ENCODE measurements at places on chromosomes 2 and 18.

DNA sequence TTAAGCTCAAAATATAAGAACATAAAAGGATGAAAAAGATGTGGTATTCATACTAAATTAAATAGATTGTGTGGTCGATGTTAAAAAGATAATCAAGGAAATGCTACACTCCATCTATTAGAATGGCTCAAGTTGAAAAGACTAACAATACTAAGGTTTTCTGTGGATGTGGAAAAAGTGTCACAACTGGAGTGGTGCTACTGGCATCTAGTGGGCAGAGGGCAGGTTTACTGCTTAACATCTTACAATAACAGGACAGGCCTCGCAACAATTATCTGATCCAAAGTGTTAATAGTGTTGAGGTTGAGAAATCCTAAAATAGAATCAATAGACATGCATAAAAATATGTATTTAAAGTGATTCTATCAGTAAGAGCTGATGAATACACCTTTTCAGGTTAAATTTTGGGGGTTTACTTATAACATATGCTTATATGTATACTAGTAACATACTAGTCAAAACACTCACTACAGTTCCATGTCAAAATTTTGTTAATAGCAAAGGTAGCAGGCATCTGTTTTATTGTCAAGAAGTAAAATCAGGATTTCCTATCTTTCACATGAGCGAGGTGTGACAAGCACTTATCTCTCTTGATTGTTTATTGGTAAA is 91.5 kb upstream of the TMEFF2 start:
- peak; percentile 77 for DNase-seq

GRCh38 chr2:8457699-8458502 is 224.0 kb upstream of the ID2 start:
- DNase-seq = no peak

GRCh38 chr18:78994977-78995582 is 15.5 kb downstream of the SALL3 start:
- no peak for DNase-seq

DNA sequence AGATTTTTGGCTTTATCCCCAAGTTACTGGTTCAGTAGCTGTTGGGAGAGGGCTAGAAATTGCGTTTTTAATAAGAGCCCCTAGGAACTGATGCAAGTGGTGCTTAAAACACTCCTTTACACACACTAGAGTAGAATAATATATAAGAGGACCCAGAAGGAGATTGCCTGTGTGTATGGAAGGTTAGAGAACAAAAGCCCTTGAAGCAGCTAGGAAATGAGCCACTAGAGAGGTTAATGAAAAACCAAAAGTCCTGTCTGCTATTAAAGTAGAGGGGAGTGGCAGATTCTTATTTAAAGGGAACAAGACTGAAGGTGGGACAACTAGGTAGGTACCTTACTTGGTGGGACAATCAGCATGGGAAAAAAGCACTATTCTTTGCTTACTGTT is 14.4 kb upstream of the SLC39A10 start:
- DNase-seq = no peak

DNA sequence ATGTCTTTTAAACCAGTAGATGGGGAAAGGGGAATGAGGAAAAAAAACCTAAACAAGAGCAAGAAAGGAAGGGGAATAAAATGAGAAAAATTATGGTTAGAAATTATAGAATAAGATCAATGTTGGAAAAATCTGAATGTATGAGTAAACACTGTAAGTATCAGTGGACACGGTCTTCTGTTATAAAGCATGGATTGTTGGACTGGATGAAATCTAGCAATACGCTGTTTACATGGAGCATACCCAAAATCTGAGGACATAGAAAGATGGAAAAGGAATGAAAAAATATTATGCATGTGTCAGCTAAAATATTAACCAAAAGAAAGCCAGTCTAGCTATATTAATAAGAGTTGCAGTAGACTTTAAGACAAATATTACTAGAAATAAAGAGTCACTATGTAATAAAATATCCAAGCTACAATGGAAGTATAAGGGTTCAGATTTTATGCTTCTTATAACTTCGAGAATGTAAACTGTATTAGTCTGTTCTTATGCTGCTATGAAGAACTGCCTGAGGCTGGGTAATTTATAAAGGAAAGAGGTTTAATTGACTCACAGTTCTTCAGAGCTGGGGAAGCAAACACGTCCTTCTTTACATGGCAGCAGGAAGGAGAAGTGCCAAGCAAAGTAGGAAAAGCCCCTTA is 32.4 kb downstream of the DDX1 start:
- DNase-seq = no peak

GRCh38 chr18:49839012-49839411 is 25.7 kb upstream of the ACAA2 start:
- no peak for DNase-seq

DNA sequence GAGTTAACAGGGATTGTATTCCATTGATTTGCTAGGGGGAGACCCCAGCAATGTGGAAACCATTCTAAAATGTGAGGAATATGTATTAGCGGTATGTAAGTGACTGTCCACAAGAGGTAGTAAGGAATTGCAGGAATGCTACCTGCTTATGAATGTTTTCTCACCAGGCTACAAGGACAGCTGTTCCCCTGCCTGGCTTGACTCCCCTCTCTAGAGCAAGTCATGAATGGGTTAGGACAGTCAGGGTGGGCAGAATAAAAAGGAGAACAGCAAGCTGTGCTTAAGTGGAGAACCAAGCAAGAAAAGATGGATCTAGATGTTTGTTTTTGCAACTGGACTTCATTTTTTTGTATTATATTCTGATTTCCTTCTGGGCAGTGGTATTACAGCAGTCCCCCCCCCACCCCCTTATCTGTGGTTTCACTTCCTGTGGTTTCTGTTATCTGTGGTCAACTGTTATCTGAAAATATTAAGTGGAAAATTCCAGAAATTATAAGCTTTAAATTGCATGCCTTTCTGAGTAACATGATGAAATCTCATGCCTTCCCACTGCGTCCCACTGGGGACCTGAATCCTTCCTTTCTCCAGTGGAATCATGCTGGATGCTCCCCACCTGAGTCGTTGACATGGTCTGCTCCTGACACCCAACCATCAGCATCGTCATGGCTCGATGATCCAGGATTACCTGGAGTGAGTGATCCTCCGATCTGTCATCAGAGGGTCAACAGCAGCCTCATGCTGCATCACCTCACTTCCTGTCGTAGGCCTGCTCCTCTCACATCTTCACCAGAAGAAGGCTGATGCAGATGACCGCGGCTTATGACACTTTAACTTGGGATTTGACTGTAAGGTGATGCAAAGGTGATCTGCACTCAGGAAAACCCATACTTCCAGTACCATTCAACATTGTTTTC is 52.2 kb downstream of the VAPA start:
- DNase-seq = no peak

DNA sequence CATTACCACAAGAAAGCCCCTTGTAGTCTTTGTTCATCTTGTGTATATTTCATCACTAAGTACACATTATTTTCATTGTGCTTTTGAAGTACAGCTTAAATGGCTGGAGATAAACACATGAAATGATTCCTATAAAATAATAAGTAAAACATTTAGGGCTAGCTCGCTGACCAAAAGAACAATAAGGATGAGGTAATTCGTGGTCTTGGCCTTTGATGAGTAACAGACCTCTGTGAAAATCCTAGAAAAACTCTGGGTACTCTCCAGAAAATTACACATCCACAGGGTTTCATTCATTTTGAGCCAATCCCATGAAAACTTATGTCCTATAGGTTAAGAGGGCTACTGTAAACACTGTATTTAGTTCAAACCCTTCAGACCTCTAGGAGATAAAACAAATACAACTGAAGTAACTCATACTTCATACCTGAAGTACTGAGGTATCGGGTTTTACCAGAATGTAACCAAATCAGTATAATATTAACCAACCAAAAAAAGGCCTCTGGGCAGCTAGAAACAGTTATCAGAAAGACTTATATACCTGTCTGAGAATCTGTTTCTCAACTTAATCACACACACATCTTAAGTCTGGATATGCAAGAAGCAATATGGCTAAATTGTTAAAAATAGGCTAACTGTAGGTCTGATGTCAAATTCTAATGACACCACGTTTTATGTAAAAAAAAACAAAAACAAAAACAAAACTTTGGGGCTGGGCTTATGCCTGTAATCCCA is 31.0 kb downstream of the CFAP36 start:
- DNase-seq = no peak

DNA sequence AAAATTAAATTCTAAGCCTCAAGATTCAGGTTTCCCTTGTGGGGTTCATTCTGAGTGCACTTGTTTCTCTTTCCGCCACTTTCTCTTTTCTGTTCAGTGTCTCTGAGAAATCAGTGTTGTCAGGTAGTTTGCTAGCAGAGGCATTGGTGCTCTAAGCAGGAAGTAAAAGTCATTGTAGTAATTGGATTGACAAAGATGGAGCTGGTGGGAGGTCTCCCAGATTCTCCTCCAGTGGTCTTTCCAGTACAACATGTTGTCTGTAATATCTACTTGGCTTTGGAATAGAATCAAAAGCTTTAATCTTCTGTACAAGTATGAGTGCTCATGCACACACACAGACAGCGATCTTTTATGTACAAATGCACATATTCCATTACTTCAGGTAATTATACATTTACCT is 135.6 kb downstream of the KLHL14 start:
- DNase-seq = no peak

- peak; percentile 86 for DNase-seq
These were observed at the start of gene VWC2L for GRCh38 chr2:214410918-214411554. Gene VWC2L (plus strand): TSS chr2:214411054. CDS start chr2:214414194, 3,140 bp downstream.

- no peak for DNase-seq
These were observed 26.2 kb downstream of the SERPINB4 start for GRCh38 chr18:63617915-63618234.

DNA sequence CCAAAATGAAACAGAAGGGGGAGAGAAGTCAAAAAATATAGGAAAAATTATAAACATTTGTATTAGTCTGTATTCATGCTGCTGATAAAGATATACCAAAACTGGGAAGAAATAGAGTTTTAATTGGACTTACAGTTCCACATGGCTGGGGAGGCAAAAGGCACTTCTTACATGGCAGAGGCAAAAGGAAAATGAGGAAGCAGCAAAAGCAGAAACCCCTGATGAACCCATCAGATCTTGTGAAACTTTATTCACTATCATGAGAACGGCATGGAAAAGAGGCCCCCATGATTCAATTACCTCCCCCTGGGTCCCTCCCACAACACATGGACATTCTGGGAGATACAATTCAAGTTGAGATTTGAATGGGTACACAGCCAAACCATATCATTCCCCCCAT is 79.1 kb downstream of the ZRANB3 start:
- no peak for DNase-seq

DNA sequence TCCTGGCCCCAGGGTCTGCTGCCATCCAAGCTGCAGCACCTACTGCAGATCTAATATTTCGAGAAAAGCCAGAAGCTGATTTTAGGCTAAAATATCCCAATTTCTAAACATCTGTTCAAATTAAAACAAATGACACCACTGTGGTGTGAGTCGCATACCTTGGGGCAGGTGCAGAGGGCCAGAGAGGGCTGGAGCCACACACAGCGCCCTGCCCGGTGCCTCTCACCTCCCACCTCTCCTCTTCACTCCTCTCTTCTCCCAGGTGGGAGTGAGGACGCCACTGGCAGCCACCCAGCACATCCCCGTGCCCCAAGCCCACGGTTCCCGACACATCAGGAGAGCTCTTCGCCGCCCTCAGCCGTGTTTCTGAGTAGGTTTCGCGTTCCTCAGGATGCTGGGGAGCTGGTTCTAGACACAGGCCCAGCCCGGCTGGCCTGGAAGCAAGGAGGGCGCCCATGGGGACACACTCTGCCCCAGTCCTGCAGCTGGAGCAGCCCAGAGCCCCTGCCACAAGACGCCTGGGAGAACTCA is 21.4 kb downstream of the THAP4 start:
- DNase-seq = no peak

DNA sequence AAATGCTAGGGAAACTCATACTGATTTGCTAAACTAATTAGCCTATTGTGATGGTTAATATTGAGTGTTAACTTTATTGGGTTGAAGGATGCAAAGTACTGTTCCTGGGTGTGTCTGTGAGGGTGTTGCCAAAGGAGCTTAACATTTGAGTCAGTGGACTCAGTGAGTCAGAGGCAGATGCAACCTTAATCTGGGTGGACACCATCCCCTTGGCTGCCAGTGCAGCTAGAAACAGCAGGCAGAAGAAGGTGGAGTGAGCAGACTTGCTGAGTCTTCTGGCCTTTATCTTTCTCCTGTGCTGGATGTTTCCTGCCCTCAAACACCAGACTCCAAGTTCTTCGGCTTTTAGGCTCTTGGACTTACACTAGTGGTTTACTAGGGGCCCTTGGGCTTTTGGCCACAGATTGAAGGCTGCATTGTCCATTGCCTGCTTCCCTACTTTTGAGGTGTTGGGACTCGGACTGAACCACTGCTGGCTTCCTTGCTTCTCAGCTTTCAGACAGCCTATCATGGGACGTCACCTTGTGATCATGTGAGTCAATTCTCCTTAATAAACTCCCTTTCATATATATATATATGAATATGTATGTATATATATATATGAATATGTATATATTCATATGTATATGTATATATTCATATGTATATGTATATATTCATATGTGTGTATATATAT is 69.7 kb downstream of the RPRM start:
- DNase-seq = no peak

DNA sequence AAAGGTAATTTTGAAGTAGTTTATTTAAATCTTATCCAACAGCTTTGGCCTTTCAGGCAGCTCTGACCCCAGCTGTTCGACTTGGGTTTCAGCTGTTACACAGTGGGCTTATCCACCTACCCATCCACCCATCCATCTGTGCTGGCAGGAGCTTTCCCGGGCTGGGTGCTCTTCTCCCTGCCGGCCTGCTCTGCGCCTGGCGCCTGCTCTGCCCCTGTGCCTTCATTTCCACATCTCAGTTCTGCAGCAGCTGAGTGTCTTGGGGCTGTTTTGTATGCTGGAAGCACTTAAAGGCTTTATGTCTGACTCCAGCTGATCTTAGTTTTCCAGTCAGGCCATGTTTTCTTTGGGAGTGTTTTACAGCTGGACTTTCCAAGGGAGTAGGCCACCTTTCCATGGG is 24.2 kb downstream of the LDLRAD4 start:
- DNase-seq = no peak

GRCh38 chr2:211014376-211014775 is 458.0 kb downstream of the CPS1 start:
- DNase-seq = no peak

DNA sequence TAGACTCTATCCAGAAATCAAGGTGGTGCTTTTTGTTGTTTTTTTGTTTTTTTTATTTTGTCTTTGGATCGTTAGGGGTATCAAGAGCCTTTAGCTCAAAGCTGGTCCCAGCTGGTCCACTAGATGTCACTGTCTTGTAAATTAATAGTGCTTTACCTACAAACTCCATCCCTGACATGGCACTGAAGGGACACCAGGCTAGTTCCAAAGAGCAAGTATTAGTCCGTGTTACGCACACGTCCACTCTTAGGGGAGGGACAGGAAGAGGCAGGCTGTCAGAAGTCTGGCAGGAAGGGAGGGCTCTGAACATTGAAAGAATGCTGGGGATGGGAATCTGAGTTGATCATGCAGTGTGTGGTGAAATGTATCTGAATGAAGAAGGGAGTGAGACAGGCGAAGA is 85.9 kb upstream of the CCBE1 start:
- DNase-seq = no peak

DNA sequence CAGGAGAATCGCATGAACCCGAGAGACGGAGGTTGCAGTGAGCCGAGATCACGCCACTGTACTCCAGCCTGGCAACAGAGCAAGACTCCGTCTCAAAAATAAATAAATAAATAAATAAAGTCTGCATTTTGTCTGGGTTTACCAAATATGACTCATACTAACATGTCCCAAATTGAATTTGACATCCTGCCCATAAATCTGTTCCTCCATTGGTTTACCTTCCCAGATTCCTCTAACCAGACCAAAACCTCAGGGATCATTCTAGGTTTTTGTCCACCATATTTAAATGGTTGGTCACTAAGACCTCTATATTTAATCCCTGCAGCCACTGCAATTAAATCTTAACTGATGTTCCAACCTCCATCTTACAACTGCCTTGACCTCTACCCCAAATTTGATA is 150.9 kb downstream of the ATAD2B start:
- DNase-seq = no peak

Measured in putamen (tissue), 1 donor.